ENCODE measurements at places on chromosomes 3 and 15.

GRCh38 chr15:61169275-61169903, 59.7 kb downstream of the RORA start:
- peak overlapping the region; percentile 44 for H3K4me3 ChIP-seq
- H3K27me3 ChIP-seq: no peaks in the 10 kb centered on the region
- ATAC-seq: no peak
- no peaks in the 10 kb centered on the region for H3K36me3 ChIP-seq
- H3K27ac ChIP-seq: peak overlapping the region; percentile 64

DNA sequence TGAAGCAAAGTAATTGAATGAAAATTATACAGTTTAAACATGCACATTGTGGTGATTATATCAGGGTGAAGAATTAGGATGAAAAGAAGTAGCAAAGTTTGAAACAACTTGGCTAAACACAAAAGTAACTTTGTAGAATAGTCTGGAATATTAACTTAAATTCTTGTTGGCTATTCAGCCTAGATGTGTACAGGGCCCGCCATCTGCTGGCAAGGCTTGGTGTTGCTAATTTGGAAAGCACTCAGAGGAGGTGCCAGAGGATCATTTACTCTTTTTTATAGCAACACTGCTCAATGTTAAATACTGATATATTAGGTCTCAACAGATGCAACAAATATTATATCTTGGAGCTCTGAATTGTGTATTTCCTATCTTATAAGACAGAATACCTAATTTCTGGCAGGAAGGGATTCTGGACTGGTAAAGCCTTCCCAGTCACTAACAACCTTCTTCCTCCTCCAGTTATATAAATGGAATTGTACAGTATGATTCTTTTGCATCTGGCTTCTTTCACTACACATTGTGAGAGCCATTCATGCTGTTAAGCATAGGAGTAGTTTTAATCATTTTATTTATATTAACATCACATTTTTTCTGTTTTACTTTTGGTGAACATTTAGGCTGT, 36.1 kb downstream of the TTC23 start:
- ATAC-seq: peak; percentile 42
- H3K27ac ChIP-seq: no peak overlapping the region
- H3K4me3 ChIP-seq: no peak overlapping the region
- H3K36me3 ChIP-seq: no peaks in the 10 kb centered on the region
- H3K4me1 ChIP-seq: no peaks in the 10 kb centered on the region

- H3K27me3 ChIP-seq: peaks cover 4% of the 10 kb centered on the region
- H3K36me3 ChIP-seq: no peaks in the 10 kb centered on the region
- no peak overlapping the region for H3K27ac ChIP-seq
- no peak for ATAC-seq
Measured at GRCh38 chr3:29871087-29871486, 590.2 kb downstream of the RBMS3 start.

- no peak overlapping the region for H3K27ac ChIP-seq
- no peak for ATAC-seq
- H3K4me3 ChIP-seq: no peak overlapping the region
- H3K4me1 ChIP-seq: no peaks in the 10 kb centered on the region
- H3K36me3 ChIP-seq: no peaks in the 10 kb centered on the region
- H3K27me3 ChIP-seq: no peaks in the 10 kb centered on the region
Measured at GRCh38 chr3:20250786-20251185, 64.8 kb upstream of the SGO1 start.

DNA sequence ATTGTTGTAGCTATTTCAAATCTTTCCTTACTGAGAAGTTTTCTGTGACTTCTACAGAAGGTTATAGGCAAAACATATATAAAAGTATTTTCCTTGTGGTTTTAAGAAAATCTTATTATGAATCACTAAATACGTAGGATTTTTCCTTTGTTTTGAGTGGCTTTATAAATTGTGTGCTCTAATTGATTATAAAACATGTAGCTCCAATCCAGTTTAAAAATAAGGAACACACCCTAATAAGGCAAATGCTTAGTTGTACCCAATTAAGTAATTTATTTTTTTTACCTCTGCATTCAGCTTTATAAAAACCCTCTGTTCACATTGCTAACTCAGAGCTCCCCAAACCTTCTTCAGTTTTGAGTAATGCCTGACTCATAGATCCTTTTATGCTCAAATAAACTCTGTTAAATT, 408.0 kb downstream of the NAALADL2 start:
- H3K4me3 ChIP-seq: no peak overlapping the region
- no peak overlapping the region for H3K27ac ChIP-seq
- no peaks in the 10 kb centered on the region for H3K36me3 ChIP-seq
- ATAC-seq: no peak

GRCh38 chr3:178475062-178475461, 61.2 kb upstream of the KCNMB2 start:
- no peak for ATAC-seq
- H3K27me3 ChIP-seq: peaks cover 5% of the 10 kb centered on the region
- H3K4me1 ChIP-seq: no peaks in the 10 kb centered on the region
- no peaks in the 10 kb centered on the region for H3K36me3 ChIP-seq

DNA sequence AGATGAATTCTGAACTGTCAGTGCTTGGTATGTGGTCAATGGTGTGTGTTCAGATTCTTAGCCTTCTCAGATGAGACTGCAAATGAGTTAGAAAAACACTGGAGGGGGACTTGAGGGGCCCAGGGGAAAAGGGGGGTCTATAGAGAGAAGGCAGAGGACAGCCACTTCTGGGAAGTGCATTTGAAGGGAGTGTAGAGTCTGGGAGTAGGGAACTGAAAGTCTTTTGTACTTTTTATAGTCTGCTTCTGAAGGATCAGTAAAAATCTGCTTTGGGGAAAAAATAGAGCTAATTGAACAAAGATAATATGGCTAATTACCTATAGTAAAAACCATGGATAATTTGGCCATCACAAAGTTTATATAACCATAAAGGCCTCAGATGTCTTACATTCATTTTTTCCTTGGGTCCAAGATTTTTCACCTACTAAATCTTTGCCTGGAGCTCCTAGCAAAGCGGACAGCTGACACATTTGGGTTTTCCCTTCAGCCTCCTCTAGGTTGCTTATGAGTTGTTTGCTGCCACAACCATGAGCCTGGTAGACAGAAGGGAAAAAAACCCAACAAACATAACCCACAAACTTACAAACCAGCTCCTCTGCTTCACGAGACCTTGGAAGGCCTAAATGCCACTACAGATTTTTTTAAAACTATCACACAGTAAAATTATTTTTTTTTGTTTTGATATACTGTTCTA, 48.8 kb downstream of the CD86 start:
- peaks cover 31% of the 10 kb centered on the region for H3K4me1 ChIP-seq
- peak overlapping the region; percentile 78 for H3K27ac ChIP-seq
- peak overlapping the region; percentile 52 for H3K4me3 ChIP-seq
- no peaks in the 10 kb centered on the region for H3K36me3 ChIP-seq
- peak; percentile 53 for ATAC-seq

GRCh38 chr3:34260271-34261000, 462.0 kb downstream of the PDCD6IP start:
- H3K27me3 ChIP-seq: peaks cover 14% of the 10 kb centered on the region
- H3K4me1 ChIP-seq: no peaks in the 10 kb centered on the region
- no peak for ATAC-seq
- no peak overlapping the region for H3K4me3 ChIP-seq

- H3K36me3 ChIP-seq: no peaks in the 10 kb centered on the region
- H3K4me1 ChIP-seq: peaks cover 39% of the 10 kb centered on the region
- H3K27me3 ChIP-seq: no peaks in the 10 kb centered on the region
- peak overlapping the region; percentile 80 for H3K4me3 ChIP-seq
- ATAC-seq: peak; percentile 77
Measured at GRCh38 chr15:50879016-50879617, 29.4 kb upstream of the AP4E1 start.

DNA sequence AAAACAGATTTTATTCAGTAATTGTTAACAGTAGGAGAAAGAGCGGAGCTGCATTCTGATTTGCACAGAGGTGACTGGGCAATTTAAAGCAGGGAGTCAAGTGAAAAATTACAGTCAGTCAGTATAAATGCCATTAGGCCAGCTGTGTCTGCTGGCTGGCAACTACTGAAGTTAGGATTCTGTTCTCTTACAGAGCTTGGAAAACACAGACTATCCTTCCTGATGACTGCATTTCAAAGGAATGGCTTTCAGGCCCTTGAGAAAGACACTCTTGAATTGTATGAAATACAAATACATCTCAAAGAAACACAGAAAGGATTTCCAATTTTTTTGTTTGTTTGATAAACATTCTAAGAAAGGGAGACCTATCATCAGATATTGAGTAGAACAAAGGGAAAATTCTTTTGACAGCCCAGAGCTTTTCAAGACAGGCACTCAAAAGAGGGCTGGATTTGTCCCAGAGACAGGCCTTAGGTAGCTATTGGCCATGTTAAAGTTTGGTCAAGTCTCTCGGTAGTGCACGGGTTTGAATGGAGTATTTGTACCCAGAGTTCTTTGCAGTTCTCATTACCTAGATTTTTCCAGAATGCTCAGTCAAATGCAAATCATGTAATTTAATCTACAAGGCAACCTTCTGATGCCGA, 551.2 kb upstream of the CCDC54 start:
- H3K4me1 ChIP-seq: no peaks in the 10 kb centered on the region
- no peaks in the 10 kb centered on the region for H3K36me3 ChIP-seq
- no peak overlapping the region for H3K4me3 ChIP-seq

Measured in activated T-helper 17 cell treated with anti-CD3 and anti-CD28 coated beads, Interleukin-2, amount 50 U/mL, for 72 hours (primary cell).